MV-4-11 (cell line): ENCODE measurements at places on chromosomes 1 and 21.
A peak's percentile ranks its signal among the peaks of the same experiment; 100 is the strongest.

- no peak for DNase-seq
These were observed 6.0 kb upstream of the TGFBR3 start for GRCh38 chr1:91891969-91892368.

DNA sequence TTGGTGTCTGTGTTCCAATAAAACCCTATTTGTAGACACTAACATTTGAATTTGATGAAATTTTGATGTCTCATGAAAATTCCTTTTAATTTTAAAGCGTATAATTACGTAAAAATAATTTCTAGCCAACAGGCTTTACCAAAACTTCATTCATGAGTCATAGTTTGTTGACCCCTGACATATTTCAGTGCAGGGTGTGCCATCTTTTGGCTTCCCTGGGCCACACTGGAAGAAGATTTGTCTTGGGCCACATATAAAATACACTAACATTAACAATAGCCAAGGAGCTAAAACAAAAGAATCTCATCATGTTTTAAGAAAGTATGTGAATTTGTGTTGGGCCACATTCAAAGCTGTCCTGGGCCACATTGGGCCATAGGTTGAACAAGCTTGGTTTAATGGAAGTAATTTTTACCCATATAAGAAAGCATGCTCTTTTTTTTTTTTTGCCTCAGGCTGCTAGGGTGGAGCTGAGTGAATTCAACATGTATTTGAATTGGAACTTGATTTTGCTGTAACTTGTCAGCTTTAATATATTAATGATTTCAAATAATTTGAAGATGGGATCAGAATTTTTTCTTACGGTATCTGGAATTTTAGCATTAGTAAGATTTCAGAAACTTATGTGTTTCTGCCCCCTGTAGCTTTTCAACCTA is 267.7 kb upstream of the RGS18 start:
- no peak for DNase-seq

DNA sequence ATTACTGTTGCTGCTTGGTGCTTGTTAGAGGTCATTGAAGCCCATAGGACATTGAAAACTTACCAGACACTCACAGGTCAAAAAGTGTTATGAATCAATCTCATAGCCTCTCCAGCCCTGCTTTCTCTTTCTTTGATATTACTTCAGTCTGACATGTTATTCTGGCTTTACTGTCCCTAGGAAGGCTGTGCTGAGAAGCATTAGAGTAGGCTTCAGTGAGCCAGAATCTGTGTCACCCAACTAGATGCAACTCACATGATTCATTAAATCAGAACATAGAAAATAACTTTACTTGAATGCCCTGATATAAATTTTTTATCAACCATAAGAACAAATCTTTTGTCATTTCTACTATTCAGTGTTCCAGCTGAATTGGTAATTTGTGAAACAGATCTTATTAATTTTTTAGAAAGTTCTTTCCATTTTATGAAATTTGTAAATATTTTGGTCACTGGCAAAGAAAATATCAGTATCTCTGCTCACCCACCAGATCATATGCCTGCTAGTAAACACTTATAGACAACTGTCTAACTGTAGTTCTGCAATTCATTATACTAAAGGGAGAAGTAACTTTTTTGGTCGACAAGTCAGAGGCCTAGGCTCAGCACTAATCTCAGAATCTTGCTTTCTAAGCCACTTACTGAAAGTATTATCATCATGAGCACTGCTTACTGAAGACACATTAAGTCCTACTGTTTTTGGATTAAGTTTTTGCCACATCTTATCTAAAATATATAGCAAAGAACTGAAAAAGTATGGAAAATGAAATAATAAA is 48.2 kb downstream of the RPAP2 start:
- DNase-seq: peak; percentile 60

- DNase-seq: no peak
These were observed 21.3 kb downstream of the CHIT1 start for GRCh38 chr1:203208181-203208580.

DNA sequence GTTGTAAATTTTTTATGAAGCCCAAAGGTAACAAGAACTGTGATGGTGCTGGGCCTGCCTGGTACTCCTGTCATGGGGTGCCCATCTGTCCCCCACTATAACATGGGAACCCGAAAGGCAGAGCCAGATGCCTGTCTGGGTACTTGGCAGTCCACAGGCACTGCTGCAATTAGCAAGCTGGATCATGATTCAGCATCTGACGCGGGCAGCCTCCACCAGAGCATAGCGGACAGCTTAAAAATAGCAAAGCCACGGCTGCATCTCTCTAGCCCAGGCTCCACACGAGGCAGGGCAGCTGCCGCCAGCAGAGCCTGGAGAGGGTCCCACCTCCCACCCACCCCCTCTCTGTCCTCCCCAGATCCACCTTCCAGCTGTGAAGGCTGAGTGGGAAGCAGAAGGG is 22.9 kb downstream of the SUSD4 start:
- no peak for DNase-seq

DNA sequence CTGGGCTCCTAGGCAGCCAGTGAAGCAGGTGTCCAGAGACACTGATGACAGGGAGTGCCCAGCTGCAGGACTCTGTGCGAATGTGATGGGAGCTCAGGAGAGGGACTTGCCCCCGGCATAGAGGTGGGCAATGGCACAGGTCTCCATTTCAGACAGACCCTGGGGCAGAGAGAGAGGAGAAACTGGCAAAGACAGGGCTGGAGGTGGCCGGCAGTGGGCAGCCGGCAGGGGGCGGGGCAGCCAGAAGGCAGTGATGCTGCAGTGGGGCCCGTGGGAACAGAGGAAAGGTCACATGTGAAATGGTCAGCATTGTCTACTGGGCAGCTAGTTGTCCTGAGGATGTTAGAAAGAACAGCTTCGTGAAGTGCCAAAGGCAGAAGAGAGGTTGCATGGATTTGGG is 112.6 kb downstream of the HUNK start:
- DNase-seq: no peak

GRCh38 chr1:117573386-117574023 is 32.3 kb upstream of the TENT5C start:
- DNase-seq: peak; percentile 23

DNA sequence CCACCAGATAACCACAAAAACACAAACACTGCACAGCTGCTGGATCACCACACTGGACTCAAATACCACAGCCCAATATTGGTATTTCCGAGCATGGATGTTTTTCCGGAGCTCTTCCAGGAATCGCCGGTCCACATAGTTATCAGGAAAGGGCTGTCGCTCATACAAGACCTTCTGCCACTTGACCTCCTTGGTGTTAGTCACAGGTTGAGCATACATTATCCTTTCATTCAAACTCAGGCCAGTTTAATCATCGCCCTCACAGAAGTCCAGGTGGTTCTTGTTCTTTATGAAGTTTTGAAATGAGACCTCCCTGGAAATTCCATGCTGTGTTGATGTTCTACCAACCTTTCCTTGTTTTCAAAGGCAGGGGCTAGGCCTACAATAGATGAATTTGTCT is 1.5 kb downstream of the PIGC start:
- DNase-seq: no peak

DNA sequence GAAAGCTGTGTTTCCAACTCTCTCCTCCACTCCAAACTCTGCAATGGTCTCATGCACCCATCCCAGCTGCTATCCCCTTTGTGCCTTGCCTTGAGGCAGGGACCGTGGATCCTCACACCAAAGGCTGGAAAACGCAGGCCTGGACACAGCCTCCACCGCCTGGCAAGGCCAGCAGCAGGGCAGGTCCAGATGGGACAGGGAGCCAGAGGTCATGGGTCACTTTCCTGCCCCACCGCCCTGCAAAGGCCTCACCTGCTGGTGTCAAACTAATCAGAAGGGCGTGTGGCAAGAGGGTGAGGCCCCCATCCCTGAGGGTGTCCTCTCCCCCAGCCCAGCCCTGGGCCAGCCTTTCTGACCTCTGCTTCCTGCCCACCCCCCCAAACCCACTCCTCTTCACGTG is 106.3 kb downstream of the PAX7 start:
- no peak for DNase-seq

DNA sequence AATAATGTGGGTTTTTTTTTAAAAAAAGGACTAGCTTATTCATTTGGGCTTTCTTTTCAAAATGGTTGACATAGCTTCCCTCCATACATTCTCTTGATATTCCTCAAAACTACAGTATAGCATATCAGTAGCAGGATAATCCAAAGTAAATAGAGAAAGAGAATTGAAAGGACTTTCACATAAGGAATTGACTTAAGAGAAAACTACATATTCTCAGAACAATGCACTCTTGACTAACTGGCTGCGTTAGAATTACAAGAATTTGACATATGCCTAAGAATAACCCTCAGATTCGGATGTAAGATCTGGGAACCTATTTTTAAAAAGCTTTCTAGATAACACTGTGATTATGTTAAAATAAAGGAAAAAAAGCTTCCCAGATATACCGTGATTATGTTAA is 3.1 kb downstream of the PRKAB2 start:
- DNase-seq: no peak

DNA sequence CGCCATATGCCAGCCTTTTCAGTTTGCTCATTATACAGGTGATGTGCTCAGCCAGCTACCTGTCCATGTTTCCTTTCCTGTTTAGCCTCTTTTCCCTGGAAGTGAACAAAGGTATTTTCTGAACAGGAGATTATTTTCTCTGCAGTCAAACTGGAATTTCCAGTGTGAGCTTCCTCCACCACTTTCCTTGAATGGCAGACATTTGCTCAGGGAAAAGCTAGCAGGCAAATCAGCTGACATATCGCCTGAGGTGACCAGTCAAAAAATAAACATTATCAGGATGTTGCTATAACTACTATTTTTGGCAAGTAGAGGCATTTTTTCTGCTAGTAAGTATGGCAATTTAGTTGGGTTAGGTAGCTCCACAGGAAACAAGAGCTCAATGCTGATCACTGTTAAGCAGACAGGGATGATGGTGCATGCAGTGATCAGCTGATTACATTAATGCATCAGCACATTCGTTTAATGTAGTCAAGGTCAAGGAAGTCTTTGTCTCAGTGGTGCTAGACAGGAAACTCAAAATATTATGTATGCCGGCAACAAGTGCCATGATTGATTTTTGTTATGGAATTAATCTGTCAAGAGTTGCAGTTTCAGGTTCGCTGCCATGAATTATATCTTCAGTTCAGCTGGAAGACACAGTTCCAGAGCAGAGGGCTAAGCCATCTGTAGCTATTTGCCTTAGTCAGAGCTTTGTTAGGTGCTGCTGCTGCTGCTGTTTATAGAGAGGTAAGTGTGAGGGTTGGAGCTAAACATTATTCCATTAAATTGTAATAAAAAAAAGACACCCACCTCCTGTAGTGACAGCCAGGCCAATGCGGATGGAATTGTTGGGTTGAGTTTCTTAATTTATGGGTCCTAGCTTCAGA is 179.7 kb upstream of the ST6GALNAC5 start:
- no peak for DNase-seq

DNA sequence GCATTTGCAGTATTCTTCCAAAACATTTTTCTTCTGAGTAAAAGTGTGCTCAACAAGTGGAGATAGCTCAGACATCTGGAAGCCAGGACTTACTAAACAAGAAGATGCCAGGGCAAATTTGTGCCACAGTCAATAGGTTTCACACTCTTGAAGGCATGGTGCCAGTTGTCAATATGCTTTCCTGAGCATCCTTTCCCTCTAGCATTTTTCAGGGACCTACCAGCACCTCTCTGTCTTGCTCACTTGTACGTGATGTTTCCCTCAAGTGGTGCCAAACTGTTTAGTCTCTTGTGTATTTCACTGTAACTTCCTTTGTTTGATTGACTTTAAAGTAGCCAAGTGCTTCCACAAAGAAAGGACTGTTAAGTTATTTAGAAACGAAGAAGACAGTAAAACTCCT is 194.0 kb upstream of the SGIP1 start:
- no peak for DNase-seq

- DNase-seq: no peak
These were observed 25.0 kb downstream of the PBX1 start for GRCh38 chr1:164583835-164584539.

GRCh38 chr1:26788836-26789611 is 1.3 kb downstream of the PIGV start:
- DNase-seq: peak; percentile 88

DNA sequence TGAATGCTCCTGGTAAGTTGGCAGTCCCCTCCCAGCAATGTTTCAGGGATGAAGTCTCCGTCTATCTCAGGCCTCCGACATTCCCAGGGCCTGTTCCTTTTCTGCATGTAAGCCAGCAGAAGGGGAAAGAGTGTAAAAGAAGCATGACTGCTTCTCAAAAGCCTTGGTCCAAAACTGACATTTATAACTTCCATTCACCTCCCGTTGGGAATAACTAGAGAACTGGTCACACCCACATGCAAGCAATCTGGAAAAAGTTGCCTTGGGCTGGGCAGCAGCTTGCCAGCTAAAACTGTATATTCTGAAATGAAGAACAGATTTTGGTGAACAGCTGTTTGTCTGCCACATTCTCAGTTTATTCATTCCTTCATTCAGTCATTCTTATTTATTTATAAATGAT is 24.2 kb upstream of the NPL start:
- DNase-seq: no peak

DNA sequence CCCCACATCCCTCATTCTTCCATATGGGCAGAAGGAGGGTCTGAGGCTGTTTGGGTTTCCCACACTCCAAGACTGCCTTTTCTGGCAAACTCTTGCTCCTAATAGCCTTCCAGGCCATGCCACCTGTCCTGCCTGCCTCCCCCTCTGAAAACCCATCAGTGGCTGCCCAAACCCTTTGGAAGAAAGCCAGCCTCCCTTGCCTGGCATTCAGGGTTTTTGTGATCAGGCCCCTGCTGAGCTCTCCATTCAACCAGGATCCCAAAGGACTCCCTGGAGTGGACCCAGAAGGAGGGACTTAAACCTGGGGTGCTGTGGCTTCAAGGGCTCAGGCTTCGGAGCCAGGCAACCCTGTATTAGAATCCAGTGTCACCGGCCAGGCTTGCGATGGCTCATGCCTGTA is 4.2 kb upstream of the GUCA2A start:
- DNase-seq: no peak

DNA sequence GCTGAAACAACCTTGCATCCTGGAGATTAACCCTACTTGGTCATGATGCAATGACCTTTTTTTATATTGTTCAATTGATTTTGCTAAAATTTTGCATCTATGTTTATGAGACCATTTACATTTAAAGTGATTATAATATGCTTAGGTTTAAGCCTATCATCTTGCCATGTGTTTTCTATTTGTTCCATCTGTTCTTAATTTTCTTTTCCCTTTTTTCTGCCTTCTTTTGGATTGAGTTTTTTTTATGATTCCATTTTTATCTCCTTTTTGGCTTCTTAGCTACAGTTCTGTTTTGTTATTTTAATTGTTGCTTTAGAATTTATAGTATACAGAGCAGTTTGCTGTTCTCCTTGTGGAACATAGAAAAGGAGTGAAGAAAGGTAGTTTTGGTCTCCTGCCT is 385.1 kb upstream of the USP24 start:
- no peak for DNase-seq
